KBM-7 (cell line): ENCODE measurements at places on chromosomes 11 and 22.

- DNase-seq = no peak
These were observed 2.8 kb downstream of the GRK3 start for GRCh38 chr22:25567251-25567675.

- no peak for DNase-seq
These were observed 76.0 kb downstream of the FBLN1 start for GRCh38 chr22:45578524-45579147.

GRCh38 chr11:86740628-86741483 lies 59.5 kb upstream of the PRSS23 start:
- no peak for DNase-seq

DNA sequence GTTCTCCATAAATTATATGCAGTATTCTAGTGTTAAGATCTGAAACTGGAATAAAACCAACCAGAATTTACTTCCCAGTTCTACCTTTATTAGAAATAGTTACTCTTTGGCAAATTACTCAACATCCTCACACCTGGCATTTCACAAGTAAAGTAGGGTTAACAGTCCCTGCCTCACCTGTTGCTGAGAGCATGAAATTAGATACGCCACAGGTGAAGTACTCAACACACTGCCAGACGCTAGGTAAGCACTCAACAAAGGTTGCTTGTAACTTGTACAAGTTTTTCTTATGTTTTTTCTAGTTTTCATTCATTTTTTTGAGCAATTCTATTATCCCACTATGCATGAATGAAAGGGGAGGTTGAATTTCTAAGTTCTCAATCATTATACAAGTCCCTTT lies 267.6 kb upstream of the ARHGAP42 start:
- no peak for DNase-seq

- DNase-seq = peak; percentile 8
These were observed 63.0 kb downstream of the GALNT18 start for GRCh38 chr11:11558826-11559225.

DNA sequence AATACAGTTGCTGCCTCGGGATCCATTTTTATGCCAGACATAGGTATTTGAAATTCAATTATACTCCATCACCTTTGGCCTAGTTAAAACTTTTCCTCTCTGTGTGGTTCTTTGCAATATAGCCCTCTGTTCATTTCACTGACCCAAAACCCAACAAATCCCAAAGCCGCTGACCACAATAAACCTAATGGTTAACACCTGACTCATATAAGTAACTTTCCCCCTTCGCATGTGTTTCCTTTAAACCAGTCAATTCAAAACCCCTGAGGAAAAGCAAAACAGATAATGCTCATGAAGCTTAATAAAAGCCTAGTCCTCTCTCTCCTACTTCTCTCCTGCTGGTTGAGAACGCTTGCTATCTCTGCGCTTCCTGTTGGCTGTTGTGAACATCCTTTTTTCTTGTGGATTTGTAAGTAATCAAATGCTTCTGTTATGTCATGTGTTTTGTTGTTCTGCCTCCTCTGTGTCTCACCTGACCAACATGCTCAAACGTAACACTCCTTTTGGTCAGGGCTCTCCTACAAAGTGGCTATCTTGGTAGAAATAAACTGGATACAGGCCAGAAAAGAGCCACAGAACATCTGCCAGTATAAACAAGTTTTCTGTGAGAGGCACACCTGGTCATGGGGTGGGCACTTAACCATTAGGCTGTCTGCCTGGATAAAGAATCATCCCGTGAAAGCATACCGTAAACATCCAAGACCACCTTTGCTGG lies 652.6 kb downstream of the METTL15 start:
- no peak for DNase-seq

DNA sequence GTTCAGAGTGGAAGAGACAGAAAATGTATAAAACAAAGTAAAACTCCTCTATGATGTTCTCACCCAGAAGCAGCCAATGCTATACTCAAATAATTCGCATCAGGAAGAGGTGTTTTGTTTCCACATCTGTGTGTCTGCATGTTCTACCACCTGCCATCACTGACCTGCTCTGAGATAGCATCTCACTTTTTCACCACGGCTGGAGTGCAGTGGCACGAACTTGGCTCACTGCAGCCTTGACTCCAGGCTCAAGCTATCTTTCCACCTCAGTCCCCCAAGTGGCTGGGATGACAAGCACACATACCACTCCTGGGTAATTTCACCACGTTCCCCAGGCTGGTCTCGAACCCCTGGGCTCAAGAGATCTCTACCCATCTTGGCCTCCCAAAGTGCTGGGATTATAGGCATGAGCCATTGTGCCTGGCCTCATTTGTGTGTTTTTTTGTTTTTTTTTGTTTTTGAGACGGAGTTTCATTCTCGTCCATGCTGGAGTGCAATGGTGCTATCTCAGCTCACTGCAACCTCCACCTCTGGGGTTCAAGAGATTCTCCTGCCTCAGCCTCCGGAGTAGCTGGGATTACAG lies 14.4 kb downstream of the TALDO1 start:
- no peak for DNase-seq

- DNase-seq = no peak
These were observed 16.0 kb upstream of the FEZ1 start for GRCh38 chr11:125512106-125512505.

GRCh38 chr11:47765086-47765485 lies 2.1 kb downstream of the FNBP4 start:
- peak; percentile 19 for DNase-seq

- no peak for DNase-seq
These were observed 251.4 kb downstream of the BLID start for GRCh38 chr11:121864660-121865059.

- DNase-seq = no peak
These were observed 18.0 kb downstream of the LSP1 start for GRCh38 chr11:1870721-1871466.

GRCh38 chr22:19526702-19527111 lies 2.5 kb upstream of the CLDN5 start:
- no peak for DNase-seq

DNA sequence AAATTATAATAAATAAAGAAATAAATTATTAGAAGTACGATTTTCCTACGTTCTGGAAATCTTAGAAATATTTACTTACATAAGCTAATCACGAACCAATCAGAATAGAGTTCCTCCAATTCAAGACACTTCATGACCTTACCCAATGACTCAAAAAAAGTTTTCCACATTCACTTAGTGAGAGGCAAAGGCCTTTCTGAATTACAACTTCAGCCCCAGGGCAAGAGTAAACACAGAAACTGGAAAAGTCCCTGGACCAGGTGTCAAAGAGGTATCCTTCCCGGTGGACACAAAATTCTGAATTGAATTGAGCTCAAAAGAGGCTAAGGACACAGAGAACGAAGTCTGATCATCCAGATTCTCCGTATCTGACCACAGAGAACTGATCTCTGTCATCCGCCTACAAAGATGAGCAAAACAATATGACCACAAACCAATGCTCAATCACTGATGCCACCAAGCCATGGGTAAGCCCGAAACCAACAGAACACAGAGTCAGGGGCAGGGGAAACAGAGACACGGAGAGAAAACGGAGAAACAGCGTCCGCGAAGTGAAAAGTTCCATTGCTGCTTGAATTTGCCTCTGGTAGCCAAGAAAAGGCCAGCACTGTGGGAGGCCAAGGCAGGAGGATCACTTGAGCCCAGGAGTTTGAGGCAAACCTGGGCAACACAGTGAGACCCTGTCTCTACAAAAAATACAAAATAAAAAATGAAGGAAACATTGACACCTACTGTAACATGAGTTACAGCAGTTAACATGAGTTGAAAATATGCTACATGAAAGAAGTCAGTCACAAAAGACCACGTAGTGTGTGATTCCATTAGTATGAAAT lies 6.8 kb downstream of the BID start:
- no peak for DNase-seq

GRCh38 chr11:41346042-41346441 lies 113.4 kb downstream of the LRRC4C start:
- DNase-seq = no peak

GRCh38 chr11:103659206-103659618 lies 377.2 kb upstream of the DDI1 start:
- no peak for DNase-seq

GRCh38 chr11:121023848-121024751 lies at the start of gene TBCEL:
Gene TBCEL (plus strand): TSS chr11:121024102. CDS start chr11:121045691, 21,589 bp downstream.
- DNase-seq = peak; percentile 87

DNA sequence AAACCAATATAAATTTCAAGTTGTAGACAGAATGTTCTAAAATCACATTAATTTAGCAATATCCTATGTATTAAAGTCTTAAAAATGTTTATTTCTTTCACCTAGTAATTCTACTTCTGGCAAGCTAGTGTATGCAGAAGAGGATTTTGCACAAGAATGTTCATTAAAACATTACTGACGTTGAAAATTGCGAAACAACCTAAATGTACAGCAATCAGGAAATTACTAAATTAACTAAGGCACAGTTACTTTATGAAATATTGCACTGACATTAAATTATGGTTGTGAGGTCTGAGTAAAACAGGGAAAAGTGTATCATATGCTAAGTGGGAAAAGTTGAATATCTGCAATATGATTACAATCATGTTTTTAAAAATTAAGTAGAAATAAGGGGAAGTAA lies 4.1 kb downstream of the SLC36A4 start:
- no peak for DNase-seq

GRCh38 chr11:3085052-3085451 lies 27.8 kb upstream of the CARS1 start:
- no peak for DNase-seq

GRCh38 chr11:33160587-33160986 lies 693 bp downstream of the CSTF3 start:
- no peak for DNase-seq

DNA sequence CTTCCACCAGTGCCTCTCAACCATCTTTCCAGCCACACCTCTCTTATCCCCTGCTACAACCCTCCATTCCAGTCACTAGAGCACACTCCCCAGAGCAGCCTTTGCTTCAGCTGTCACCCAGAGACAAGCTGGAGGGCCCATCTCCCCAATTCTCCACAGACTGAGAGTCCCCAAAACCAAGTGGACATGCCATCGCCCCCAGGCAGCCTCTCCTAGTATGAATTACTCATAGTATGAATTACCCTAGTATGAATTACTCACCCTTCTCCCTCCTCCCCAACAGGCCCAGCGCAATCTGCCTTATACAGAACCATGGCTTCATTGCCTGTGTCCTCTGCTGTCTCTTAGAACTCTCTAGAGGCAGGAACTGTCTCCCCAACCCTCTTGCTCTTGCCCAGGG lies 24.8 kb downstream of the MYH9 start:
- no peak for DNase-seq

DNA sequence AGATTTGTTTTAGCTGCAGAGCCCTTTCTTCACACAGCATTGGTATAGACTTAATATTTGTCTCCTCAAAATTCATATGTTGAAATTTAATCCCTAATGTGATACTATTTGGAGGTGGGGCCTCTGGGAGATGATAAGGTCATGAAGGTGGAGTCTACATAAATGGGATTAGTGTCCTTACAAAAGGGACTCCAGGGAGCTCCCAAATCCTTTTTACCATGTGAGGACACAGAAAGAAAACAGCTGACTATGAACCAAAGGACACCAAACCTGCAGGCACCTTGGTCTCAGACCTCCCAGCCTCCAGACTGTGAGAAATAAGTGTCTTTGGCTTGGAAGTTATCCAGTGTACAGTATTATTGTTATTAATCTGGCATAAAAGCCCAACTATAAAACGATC lies 10.2 kb downstream of the SLC35F2 start:
- no peak for DNase-seq

DNA sequence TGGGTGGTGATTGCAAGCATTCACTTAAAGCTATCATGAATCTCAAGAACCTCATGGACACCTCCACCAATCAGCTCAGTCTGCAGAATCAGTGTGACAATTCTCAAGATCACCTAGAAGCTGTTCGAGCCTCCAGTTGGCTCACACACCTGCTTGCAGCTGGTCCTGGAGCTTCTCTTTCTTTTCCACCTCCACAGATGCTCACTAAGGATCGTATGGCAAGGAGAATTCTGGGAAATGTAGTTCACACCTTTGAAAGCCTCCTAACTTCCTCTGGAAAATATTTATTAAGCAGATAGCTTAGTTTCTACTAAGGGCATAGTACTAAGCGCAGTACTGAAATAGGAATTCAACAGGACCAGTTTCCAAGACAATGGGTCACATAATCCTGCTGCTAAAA lies 26.2 kb downstream of the FSHB start:
- DNase-seq = no peak

DNA sequence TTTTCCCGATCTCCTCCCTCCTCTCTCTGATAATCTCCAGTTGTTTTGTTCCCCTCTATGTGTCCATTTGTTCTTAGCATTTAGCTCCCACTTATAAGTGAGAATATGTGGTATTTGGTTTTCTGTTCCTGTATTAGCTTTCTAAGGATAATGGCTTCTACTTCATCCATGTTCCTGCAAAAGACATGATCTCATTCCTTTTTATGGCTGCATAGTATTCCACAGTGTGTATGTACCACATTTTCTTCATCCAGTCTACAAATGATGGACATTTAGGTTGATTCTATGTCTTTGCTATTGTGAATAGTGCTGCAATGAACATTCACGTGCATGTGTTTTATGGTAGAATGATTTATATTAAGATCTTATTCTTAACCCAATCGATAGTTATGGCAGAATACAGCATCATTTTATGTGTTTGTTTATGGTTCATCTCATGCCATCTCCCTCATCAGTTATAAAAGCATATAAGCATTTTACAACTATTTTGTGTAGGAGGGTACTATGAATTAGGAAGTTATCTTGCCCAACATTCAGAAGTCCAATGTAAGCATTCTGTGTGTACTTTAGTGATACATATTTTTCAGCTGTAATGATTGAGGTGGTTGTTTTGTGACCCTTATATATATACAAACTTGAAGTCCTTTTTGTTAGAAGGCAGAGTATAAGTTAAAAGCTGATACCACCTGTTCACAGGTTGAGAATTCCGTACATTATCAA lies 3.2 kb downstream of the MS4A3 start:
- no peak for DNase-seq

GRCh38 chr11:127274328-127274676 lies 273.7 kb upstream of the KIRREL3 start:
- DNase-seq = no peak

GRCh38 chr22:21690401-21690801 lies 24.6 kb downstream of the PPIL2 start:
- DNase-seq = no peak

DNA sequence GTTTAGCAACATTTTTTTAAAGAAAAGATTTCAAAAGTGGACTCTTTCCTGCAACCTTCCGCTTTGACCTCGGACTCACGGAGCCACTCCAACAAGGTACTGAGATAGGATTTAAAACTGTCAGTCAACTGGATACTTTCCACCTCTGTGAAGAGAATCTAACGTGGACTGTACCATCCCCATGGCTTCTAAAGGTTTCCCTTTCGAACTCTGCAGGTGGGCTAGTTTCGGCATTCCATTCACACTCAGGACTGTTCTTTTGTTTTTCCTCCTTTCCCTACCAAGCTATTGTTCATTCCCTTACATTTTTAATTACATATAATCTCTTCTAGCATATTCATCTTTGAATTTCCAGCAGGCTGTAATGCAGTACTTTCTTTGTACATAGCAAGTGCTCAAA lies 88.5 kb upstream of the AKIP1 start:
- DNase-seq = no peak
